ENCODE measurements at places on chromosomes 3 and 15.

- DNase-seq, result no peak
These were observed 392.0 kb downstream of the IL20RB start for GRCh38 chr3:137349557-137350348.

GRCh38 chr3:187743195-187744141 lies 1.8 kb downstream of the BCL6 start:
- peak; percentile 20 for DNase-seq

DNA sequence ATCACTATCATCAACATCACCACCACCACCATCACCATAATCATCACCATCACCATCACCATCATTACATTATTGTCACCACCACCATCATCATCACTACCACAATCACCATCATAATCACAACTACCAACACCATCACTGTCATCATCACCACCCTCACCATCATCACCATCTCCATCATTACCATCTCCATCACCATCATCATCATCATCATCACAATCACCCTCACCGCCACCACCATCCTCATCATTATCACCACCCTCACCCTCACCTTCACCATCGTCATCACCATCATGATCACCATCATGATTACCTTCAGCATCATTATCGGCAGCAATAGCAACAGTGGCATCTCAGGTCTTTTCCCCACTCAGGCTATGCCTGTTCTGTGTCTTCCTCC lies 42.9 kb upstream of the ACTC1 start:
- DNase-seq, result no peak

- no peak for DNase-seq
These were observed 75.7 kb downstream of the SPSB4 start for GRCh38 chr3:141126661-141127343.

GRCh38 chr3:155270485-155271342 lies 22.8 kb downstream of the STRIT1 start:
- DNase-seq, result no peak

GRCh38 chr3:135889443-135889842 lies 76.1 kb upstream of the PPP2R3A start:
- no peak for DNase-seq

GRCh38 chr15:93179700-93180102 lies 90.7 kb upstream of the RGMA start:
- DNase-seq, result no peak

DNA sequence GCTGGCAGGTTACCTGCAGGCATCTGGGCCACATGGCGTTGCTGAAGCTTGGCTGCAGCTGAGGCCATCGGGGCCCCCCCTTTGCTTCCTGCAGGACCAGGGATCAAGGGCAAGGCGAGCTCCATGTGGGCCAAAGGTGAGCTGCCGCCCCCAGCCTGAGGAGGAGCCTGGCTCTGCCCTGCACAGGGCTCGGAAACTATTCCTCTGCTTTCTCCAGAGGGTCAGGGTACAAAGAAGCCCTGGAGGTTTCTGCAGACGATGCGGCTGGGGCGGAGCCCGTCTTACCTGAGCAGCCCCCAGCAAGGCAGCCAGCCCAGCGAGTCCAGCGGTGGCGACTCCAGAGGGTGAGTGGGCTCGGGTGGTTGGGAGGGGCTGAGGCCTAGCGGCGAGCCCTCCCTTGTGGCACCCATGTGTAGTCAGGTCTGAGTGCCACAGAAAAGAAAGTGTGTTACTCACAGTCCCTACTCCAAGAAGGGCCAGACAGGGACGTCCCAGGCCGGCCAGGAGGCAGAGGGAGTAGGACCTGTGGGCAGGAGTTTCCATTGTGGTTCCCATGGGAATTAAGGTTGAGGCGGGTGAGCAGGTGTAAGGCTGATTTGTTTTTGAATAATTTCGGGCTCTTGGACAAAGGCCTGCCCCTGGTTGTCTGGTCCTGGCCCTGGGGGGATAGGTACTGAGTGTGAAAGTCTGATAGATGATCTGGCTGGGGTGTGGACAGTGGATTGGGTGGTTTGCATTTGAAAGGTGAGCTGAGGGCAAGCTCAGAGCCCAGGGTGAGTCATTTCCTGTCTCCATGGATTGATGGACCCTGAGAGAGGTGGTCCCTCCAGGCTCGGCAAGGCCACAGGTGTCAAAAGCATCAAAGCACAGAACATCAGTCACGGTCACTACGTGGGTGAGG lies 25.4 kb downstream of the CFAP100 start:
- DNase-seq, result peak; percentile 21

DNA sequence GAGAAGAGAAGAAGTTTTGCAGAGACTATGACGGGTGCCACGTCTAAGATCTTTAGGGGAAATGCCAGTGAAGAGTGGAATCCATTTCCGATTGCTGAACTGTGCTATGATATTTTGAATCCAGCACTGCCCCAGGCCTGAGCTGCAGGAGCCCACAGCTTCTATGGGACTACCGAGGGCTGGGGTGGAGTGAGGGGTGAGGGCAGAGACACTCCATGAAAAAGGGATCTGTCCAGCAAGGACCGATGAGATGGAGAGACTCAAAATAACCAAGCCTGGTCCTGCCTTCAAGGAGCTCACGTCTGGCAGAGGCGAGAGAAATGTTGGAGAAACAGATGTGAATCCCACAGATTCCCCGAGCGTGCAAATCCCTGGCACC lies 79.8 kb upstream of the MEF2A start:
- DNase-seq, result no peak

GRCh38 chr3:169324452-169324785 lies 339.1 kb downstream of the MECOM start:
- no peak for DNase-seq

Measured in RWPE1 (cell line).